ENCODE measurements at places on chromosomes 11 and 22.
A peak's percentile ranks its signal among the peaks of the same experiment; 100 is the strongest.

GRCh38 chr11:1139441-1140083 is 18.2 kb upstream of the MUC5AC start:
- no peak for DNase-seq

- no peak for DNase-seq
Measured at GRCh38 chr11:95586155-95586554, 203.4 kb downstream of the FAM76B start.

DNA sequence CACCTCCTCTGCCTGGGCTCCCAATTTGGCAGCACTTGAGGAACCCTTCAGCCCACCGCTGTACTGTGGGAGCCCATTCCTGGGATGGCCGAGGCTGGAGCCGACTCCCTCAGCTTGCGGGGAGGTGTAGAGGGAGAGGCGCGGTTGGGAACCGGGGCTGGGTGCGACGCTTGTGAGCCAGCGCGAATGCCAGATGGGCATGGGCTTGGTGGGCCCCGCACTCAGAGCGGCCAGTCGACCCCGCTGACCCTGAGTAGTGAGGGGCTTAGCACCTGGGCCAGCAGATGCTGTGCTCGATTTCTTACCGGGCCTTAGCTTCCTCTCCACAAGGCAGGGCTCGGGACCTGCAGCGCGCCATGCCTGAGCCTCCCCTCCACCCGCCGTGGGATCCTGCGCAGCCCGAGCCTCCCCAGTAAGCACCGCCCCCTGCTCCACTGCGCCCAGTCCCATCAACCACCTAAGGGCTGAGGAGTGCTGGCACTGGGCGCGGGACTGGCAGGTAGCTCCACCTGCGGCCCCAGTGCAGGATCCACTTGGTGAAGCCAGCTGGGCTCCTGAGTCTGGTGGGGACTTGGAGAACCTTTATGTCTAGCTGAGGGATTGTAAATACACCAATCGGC is 58.3 kb upstream of the DEFB108B start:
- DNase-seq: no peak

DNA sequence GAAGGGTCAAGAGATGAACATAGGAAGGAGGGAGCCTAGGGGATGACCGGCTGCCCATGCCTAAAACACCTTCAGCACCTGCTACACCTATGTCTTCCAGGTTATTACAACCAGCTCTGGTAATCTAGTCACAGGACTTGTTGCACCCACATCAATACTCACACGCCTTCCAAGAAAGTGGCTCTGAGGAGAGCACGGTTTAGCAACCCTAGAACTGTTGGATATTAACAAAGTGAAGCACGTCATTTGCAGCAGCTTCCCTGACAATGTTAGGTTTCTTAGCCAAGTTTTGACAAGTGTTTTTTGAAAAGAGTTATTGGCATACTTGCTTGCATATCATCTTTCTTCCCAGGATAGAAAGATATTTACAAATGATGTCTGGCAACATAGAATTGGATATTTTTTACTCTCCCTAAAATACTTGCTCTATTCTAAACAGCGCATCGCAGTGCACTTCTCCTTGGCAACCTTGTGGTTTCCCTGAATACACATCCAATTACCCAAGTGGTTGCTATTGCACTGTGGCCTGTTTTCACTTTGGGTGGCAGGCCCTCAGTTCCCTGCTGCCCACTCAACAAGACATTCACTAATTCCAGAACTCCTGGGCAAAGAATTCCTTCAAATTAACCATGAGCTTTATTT is 94.3 kb upstream of the ARHGAP42 start:
- no peak for DNase-seq

GRCh38 chr11:86518211-86518610 is 143.5 kb downstream of the CCDC81 start:
- DNase-seq: no peak

DNA sequence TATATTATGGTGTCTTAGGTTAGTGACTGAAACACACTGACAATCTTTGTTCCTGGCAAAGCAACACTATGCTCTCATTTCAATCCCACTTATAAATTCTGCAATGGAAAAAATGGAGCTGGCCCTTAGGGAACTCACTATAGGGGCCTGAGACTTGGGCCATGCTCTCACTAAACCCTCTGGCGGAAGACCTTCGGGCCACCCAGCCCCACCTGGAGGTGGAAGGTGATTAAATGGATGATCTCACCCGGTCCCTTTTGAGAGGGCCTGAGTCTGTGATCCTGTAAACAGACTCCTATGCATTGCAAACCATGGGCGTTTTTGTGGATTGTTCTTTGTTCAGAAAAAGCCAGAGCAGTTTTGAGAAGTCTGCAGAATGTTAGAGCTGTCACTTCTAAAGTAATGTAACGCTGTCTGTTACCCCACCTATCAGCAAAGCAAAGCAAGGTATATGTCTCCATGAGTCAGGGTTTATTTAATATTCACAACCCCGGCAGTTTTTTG is 17.0 kb upstream of the CDON start:
- DNase-seq: no peak

DNA sequence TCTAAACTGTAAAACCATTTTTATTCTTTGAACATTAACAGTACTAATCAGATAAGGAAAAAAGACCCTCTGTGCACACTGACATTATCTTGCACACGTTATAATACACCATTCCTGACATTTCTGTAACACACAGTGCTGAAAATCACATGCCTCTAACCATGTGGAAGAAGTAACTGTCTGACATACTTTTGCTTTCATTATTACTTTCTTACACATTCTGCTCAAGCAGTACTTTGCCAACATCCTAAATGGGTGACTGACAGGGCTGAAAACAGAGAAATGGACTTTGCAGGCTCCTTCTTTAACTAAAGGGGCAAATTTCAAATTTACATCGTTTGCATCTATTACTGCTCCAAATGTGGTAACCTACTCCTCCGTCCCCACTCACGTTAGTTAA is 22.8 kb upstream of the TP53AIP1 start:
- DNase-seq: no peak

DNA sequence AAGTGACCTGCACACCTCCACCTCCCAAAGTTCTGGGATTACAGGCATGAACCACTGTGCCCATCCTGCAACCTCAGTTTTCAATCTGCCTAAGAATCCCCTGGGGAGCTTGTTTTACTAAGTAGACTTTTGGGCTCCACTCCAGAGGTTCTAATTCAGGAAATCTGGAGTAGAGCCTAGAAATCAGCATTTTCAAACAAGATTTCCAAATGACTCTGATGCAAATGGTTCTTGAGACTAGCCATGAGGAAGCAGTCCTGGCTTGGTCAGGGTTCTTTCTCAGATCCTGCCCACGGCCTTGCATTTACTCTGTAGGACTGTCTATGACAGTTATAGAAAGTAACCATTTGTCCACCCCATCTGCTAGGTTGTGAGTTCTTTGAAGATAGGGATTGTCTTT is 1.6 kb upstream of the KCNE3 start:
- DNase-seq: no peak

GRCh38 chr22:33221568-33221967 is 163.4 kb upstream of the SYN3 start:
- no peak for DNase-seq

DNA sequence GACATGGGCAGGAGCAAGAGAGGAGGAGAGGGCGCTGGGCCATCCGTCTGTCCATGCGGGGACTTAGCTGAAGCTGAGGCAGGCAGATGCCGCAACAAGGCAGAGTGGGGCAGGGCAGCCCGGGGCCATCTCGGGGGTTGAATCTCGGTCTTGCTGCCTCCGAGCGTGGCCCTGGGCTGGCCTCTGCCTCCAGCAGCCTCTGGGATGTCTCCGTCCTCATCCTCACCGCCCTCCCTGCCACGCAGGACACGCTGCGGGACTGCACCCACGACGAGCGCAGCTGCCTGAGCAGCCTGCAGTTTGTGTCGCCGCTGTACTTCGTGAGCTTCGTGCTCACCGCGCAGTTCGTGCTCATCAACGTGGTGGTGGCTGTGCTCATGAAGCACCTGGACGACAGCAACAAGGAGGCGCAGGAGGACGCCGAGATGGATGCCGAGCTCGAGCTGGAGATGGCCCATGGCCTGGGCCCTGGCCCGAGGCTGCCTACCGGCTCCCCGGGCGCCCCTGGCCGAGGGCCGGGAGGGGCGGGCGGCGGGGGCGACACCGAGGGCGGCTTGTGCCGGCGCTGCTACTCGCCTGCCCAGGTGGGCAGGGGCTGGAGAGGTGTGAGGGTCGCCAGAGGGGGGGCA is 108.4 kb downstream of the CACNA1I start:
- no peak for DNase-seq

- no peak for DNase-seq
Measured at GRCh38 chr11:76320929-76321328, 60.0 kb downstream of the THAP12 start.

DNA sequence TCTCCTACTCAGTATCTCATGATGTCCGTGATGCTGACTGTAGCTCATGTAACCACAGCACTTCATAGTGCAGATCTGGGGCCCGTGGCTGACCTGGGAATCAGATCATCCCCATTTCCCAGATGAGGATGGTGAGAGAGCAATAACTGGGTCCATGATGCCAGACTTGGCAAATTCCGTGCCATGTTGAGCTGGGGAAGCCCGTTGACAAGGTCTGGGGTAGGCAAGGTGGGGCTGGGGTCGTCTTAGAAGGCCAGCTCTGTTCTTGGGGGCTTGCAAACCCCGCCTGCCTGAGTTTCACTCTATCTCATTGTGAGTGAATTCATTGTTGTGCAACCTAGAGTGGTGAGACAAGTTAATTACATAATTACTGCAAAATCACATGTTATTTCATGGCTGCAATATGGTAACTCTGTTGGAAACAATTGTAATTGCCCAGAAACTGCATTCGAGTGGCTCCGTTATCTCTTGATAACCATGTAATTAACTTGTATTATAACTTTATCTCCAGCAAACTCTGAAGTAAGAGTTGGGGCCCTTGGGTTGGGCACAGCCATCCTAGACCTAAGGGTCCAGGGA is 41.7 kb downstream of the LMO1 start:
- DNase-seq: no peak

DNA sequence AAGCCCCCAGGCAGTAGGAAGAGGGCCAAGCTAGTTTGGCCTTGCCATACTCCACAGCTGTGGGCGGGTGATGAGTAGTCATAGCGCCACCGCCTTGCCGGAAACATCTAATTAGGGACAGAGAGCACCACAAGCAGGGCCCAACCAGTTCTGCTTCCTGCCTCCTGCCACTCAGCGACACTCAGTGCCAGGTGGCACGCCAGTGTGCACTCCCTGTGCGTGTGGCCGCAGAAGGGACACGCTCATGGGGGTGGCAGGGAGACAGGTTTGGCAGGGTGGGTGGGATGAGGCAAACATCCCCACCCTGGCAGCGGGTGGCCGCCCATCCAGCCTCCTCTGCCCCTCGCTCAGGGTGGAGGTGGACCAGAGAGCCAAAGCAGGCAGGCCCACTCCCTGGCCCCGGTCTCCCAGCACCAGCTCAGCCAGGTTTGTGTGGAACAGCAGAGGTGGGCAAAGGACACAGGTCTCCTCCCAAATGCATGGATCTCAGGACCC is 4.9 kb downstream of the OVOL1 start:
- DNase-seq: peak; percentile 36

DNA sequence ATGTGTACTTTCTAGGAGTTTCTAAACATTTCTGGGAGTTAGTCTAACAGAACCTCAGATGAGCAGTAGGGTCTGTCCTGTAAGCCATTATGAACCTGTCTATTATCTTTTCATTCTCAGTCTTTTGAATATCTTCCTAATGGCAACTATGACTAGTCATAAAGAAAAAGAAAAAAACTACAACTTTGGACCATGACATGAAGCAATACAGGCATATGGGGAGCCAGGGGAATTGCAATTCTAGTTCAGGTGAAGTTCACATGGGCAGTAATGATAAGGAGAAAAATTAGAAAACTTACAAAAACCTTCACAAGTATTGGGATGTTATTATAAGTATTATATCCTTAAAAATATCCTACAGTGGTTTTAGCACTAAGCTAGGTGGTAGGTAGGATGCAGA is 649.0 kb upstream of the ANO5 start:
- DNase-seq: no peak

GRCh38 chr22:20601308-20601707 is 93.9 kb downstream of the MED15 start:
- no peak for DNase-seq

DNA sequence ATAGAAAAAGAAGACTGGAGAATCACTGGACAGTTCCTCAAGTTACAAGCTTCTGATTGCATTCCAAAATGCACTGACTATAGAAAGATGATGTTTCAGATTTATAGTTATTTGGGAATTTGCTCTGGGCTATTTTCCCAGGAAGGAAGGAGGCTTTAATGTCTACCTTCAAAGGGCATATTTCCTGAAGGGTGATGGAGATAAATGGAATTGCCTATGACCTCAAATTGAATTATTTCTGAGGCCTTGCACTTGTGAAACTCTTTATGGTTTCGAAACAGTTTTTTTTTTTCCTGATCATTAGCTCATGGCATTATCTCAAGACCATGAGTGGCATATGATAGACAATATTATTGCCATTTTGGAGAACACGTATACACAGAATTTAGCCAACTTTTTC is 333.9 kb downstream of the METTL15 start:
- no peak for DNase-seq

GRCh38 chr11:75113030-75113429 is 16.4 kb upstream of the OR2AT4 start:
- no peak for DNase-seq

GRCh38 chr22:39353346-39353745 is 3.6 kb downstream of the SYNGR1 start:
- DNase-seq: no peak

DNA sequence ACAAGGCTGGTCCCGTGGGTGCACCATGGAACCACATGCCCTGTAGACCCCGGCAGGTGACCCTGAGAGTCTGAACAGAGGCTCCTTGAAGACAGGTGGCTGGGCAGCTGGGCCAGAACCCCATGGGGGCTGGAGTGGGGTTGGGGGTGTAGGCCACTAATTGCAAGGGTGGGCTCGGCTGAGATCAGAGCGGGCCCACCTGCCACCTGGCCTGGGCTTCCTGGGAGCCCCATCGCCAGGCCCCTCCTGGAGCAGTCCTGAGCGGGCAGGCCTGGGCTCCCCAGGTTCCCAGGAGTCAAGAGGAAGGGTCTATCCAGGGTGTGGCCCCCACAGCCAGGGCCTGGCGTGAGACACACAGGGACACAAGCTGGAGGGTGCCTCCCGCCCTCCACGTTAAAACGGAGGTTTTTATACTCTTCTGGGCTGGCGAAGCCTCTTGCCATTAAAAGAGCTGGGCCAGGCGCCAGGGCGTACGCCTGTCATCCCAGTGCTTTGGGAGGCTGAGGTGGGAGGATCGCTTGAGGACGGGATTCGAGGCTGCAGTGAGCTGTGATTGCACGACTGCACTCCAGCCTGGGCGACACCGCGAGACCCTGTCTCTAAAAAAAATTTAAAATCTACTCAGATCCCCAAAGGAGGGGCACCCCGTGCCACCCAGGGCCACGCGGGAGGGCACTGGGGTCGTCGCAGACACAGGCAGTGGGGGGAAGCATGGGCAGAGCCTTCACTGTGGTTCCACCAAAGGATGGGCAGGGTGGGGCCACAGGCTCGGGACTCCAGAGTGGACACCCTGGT is 4.8 kb upstream of the TRABD start:
- DNase-seq: no peak

GRCh38 chr11:125071846-125072217 is 8.7 kb downstream of the SLC37A2 start:
- DNase-seq: no peak

DNA sequence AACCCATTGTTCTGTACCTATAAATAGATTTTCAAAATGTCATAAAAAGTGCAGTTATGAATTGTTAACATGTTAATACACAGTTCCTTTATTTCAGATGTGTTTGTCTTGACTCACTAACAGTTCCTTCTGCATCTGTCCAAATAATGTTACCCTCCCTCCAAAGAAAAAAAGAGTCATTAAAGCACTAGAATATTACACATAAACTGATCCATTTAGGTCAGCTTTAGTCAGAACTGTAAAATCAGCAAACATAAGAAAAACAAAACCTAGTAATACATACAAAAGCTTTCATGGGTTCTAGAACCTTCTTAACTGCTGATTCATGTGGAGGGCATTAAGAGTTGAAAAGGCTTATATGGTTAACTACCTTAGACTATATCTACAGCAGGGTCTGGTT is 65.4 kb downstream of the SESN3 start:
- no peak for DNase-seq
